ENCODE measurements at places on chromosomes 1 and 21. TPM values are rescaled to one million over a fixed set of nuclear protein-coding genes. Genes with fewer than 3 reads are reported as not detected.

SPRR1B gene
- not detected for total RNA-seq

SMPDL3B gene
- 19.0 TPM for total RNA-seq

PLPPR4 gene
- total RNA-seq = 0.47 TPM

CRNN gene
- total RNA-seq = not detected

CD2 gene
- total RNA-seq = not detected

MYBPH gene
- total RNA-seq = not detected

EXTL1 gene
- 3.6 TPM for total RNA-seq

- H3K4me1 ChIP-seq = peaks cover 28% of the 10 kb centered on the region
- H3K36me3 ChIP-seq = no peaks in the 10 kb centered on the region
- no peak for DNase-seq
- H3K27ac ChIP-seq = peak overlapping the region; percentile 91
- H3K4me3 ChIP-seq = peak overlapping the region; percentile 28
- no peaks in the 10 kb centered on the region for H3K27me3 ChIP-seq
These were observed 21.3 kb upstream of the C1orf105 start for GRCh38 chr1:172398970-172399755.

GRCh38 chr1:93569489-93569888, 112.1 kb downstream of the BCAR3 start:
- H3K36me3 ChIP-seq = peaks cover 18% of the 10 kb centered on the region
- H3K4me1 ChIP-seq = peaks cover 1% of the 10 kb centered on the region
- no peak overlapping the region for H3K27ac ChIP-seq
- no peak overlapping the region for H3K4me3 ChIP-seq
- no peak for DNase-seq
- H3K27me3 ChIP-seq = no peaks in the 10 kb centered on the region

- H3K4me1 ChIP-seq = peaks cover 5% of the 10 kb centered on the region
- no peak overlapping the region for H3K4me3 ChIP-seq
- no peaks in the 10 kb centered on the region for H3K36me3 ChIP-seq
- no peak overlapping the region for H3K27ac ChIP-seq
- DNase-seq = no peak
These were observed 8.3 kb upstream of the KIAA0040 start for GRCh38 chr1:175200678-175201521.

GRCh38 chr1:4965346-4966075, 311.1 kb downstream of the AJAP1 start:
- H3K27ac ChIP-seq = no peak overlapping the region
- DNase-seq = no peak
- no peaks in the 10 kb centered on the region for H3K36me3 ChIP-seq
- H3K4me3 ChIP-seq = no peak overlapping the region

- H3K4me3 ChIP-seq = no peak overlapping the region
- peak overlapping the region; percentile 91 for H3K27ac ChIP-seq
- peaks cover 2% of the 10 kb centered on the region for H3K36me3 ChIP-seq
- peaks cover 11% of the 10 kb centered on the region for H3K4me1 ChIP-seq
- no peaks in the 10 kb centered on the region for H3K27me3 ChIP-seq
- DNase-seq = no peak
These were observed 146.8 kb upstream of the DMRTA2 start for GRCh38 chr1:50570066-50570468.

DNA sequence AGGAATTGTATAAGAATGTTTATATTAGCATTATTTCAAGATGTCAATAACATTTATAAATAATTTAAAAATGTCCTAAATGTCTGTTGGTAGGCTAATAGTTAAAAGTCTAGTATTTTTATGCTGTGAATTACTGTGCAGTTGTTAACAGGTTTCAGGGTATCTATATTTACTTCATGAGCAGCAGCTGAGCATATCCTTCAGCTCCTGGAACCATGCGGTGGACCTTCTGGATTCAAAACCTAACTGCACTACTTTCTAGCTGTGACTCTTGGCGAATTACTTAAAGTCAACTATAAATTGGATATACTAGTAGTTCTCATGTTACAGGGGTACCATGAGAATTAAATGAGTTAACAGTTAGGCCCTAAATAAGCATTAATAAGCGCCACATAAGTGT, 3.7 kb downstream of the CEP350 start:
- H3K27ac ChIP-seq = no peak overlapping the region
- no peaks in the 10 kb centered on the region for H3K27me3 ChIP-seq
- DNase-seq = no peak
- H3K4me1 ChIP-seq = peaks cover 18% of the 10 kb centered on the region

GRCh38 chr21:37483776-37484175, 117.2 kb downstream of the DYRK1A start:
- H3K36me3 ChIP-seq = peaks cover 21% of the 10 kb centered on the region
- H3K27ac ChIP-seq = no peak overlapping the region
- DNase-seq = no peak
- no peak overlapping the region for H3K4me3 ChIP-seq
- peaks cover 3% of the 10 kb centered on the region for H3K4me1 ChIP-seq

DNA sequence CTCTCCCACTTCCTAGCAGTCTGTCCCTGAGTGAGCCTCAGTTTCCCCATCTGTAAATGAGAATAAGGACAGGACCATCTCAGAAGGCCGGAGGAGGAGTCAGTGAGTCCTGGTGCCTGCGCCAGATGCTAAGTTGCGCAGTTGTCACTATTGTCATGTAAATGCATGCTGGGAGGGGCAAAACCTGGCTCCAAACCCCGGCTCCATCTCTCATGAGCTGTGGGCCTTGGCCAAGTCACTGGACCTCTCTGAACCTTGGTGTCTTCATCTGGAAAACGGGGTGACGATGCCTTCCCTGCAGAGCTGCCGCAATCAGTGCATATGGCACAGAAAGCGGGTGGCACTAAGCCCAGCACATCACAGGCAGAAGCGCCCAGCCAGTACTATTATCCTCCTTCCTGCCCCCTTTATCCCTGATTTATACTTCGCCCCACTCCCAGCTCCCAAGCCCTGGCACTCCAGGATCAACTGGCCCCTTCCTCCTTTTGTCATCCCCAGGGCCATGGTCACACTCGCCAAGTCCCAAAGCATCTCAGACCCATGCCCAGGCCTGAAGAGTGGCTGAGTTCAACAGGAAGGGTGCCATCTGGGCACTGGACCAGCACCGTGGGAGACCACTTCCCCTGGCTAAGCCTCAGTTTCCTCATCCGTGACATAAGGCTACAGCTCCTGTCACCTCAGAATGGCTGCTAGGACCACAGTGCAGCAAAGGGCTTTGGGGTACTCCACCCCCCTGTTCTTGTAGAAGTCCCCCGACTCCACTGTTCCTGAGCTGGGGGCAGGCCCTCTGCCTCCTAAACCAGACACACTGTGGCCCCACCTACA, 4.3 kb upstream of the PLEKHG5 start:
- no peak for DNase-seq
- peaks cover 15% of the 10 kb centered on the region for H3K4me1 ChIP-seq
- H3K36me3 ChIP-seq = no peaks in the 10 kb centered on the region
